ENCODE measurements at places on chromosomes 12 and 14.

- DNase-seq = no peak
These were observed 1.6 kb downstream of the FICD start for GRCh38 chr12:108516511-108517275.

GRCh38 chr12:75774261-75775052 lies 257.1 kb downstream of the PHLDA1 start:
- DNase-seq = no peak

GRCh38 chr14:23085458-23085857 lies 9.5 kb downstream of the ACIN1 start:
- no peak for DNase-seq

GRCh38 chr14:79166171-79166570 lies 996.0 kb downstream of the NRXN3 start:
- DNase-seq = no peak

GRCh38 chr14:84195514-84195913 lies 1334.4 kb upstream of the FLRT2 start:
- DNase-seq = no peak

DNA sequence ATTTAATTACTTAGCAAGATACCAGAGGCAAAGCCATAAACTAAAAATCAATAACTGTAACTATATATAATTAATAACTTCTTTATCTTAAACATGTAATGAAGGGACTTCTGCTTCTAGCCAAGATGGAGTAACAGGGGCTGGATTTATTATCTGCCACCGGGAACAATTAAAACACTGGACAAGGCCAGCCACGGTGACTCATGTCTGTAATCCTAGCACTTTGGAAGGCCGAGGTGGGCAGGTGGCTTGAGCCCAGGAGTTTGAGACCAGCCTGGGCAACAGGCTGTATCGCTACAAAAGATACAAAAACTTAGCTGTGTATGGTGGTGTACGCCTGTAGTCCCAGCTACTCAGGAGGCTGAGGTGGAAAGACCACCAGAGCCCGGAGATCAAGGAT lies 113.6 kb downstream of the TAOK3 start:
- DNase-seq = no peak

GRCh38 chr12:54377007-54377406 lies 7.5 kb downstream of the ZNF385A start:
- DNase-seq = no peak

- no peak for DNase-seq
These were observed 30.0 kb upstream of the LRRK2 start for GRCh38 chr12:40194846-40195245.

DNA sequence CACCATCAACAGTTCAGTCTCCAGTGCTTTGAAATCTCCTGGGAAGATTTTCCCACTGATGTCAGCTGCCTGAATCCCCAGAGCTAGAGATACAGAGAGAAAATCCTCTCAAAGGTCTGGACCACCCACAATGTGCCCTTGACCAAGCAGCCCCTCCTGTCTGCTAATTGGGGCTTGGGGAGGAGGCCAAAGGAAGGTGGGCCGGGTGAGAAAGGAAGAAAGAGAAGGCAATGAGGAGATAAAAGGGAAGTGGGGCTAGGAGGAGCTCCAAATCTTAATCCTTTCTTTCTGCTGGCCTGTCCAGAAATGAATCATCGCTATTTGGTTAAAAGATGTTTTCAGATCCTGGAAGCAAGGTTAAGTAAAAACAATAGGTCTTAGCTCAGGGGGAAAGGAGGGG lies 322.9 kb downstream of the BCL11B start:
- DNase-seq = no peak

GRCh38 chr14:93320489-93320888 lies 12.3 kb downstream of the BTBD7 start:
- DNase-seq = no peak

DNA sequence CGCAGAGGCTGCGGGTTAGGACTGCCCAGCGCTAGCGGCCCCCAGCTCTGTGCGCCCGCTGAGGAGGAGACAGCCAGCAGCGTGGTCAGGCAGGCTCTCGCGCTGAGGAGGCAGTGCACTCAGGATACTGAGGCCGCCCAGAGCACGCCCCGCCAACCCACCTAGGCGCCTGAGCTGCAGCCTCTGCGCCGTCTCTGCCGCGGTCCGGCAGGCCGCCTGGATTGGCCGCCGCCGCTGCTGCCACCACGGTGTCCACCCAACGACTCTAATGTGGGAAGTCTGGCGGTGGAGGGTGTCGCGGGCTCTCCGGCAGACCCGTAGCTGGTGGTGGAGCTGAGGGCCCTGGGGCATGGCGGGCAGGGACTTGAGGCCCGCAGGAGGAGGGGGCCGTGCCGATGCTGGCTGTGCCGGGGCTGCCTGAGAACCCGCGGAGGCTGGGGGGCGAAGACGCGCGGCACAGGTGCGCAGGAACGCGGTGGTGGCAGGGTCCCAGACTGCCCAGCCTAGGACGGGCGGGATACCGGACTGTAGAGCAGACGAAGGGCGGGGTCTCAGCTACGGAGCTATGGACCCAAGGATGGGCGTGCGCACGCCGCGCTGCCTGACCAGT lies 69.9 kb downstream of the ASCL4 start:
- no peak for DNase-seq

- no peak for DNase-seq
These were observed 110.2 kb downstream of the KTN1 start for GRCh38 chr14:55689981-55690871.

GRCh38 chr12:129651951-129652350 lies 251.9 kb downstream of the TMEM132D start:
- DNase-seq = no peak

GRCh38 chr12:60947533-60947932 lies 1312.7 kb upstream of the USP15 start:
- DNase-seq = no peak

DNA sequence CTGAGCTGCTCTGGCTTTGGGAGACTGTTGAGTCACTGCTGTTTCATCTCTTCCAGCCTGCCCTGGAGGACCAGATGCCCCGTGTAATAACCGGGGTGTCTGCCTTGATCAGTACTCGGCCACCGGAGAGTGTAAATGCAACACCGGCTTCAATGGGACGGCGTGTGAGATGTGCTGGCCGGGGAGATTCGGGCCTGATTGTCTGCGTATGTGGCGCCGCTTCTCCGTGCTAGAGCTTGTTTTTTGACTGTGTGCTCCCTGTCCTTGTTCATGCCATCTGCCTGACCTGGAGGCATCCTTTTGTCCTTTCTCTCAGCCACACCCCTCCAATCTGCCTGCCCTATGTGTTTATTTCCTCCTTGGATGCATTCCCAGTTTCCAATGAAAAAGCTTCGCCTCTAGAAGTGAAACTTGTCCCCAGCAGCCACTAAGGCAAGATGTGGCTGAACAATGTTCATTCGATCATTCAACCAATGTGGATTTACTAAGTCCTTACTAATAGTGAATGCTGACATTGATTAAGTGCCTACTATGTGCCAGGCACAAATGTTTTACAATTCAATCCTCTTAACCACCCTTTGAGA lies 98.6 kb downstream of the NT5DC3 start:
- no peak for DNase-seq

- DNase-seq = no peak
These were observed 32.3 kb downstream of the NINJ2 start for GRCh38 chr12:630656-631632.

DNA sequence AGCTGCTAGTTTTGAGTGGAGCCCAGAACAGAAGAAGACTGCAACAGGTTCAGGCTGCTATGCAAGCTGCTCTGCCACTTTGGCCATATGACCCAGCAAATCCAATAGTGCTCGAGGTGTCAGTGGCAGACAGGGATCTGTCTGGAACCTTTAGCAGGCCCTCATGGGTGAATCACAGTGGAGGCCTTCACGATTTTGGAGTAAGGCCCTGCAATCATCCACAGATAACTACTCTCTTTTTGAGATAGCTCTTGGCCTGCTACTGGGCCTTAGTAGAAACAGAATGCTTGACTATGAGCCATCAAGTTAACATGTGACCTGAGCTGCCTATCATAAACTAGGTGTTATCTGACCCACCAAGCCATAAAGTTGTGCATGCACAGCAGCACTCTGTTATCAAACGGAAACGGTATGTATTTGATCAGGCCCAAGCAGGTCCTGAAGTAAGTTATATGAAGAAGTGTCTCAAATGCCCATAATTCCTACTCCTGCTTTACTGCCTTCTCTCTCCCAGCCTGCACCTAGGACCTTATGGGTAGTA lies 116.9 kb upstream of the CCDC196 start:
- DNase-seq = no peak

DNA sequence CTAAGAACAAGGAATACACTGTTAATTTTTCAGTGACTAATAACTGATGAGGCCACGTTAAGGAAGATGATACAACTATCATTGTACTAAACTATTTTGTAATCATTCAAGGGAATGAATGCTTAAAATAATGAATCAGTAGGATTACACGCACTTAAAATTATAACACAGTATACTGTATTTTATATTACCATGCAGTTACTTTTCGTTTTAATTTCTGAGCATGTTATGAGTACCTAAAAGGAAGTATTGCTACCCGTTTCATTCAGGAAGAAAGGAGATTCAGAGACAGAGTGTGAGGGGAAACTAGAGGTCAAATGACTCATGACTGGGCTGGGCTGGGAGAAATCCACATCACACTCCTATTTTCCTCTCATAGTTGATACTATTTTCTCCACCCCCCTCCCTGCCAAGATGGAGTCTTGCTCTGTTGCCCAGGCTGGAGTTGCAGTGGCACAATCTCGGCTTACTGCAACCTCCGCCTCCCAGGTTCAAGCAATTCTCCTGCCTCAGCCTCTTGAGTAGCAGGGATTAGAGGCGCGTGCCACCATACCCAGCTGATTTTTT lies 202.0 kb downstream of the PPM1H start:
- no peak for DNase-seq

GRCh38 chr14:22836301-22837113 lies at the start of gene MMP14:
MMP14 (plus strand) TSS chr14:22836585; CDS start chr14:22836818, 233 bp downstream.
- no peak for DNase-seq

- no peak for DNase-seq
These were observed 41.3 kb downstream of the NTF3 start for GRCh38 chr12:5473076-5473782.

DNA sequence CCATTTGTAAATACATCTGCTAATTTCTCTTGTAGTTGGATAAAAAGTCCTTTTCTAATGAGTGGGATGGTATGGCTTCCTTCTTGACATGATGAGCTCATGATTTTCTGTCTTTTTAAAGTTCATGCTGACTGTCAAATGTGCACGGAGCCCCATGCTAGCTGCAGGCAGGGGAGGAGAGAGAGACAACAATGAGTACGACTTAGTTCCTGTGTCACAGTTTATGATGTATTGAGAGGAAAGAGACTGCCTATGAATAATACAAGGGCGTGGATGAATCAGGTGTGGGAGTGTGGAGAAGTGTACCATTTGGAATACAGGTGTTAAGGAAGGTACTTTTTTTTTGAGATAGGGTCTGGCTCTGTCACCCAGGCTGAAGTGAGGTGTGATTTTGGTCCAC lies 10.7 kb upstream of the TBC1D30 start:
- DNase-seq = no peak

GRCh38 chr12:99450036-99450630 lies 197.4 kb upstream of the GARIN6 start:
- no peak for DNase-seq

GRCh38 chr12:111297703-111298426 lies 71.0 kb downstream of the PHETA1 start:
- DNase-seq = no peak

GRCh38 chr14:100888789-100889315 lies 14.7 kb downstream of the RTL1 start:
- no peak for DNase-seq

Data from globus pallidus (tissue), 1 donor.